Activated naive CD4-positive, alpha-beta T cell treated with anti-CD3 and anti-CD28 coated beads for 36 hours (primary cell): ENCODE measurements at places on chromosomes 2 and 18. TPM values are rescaled to one million over a fixed set of nuclear protein-coding genes. Genes with fewer than 3 reads are reported as not detected.

GRCh38 chr2:54382601-54383000 lies 73.5 kb upstream of the SPTBN1 start:
- no peak for DNase-seq

DNA sequence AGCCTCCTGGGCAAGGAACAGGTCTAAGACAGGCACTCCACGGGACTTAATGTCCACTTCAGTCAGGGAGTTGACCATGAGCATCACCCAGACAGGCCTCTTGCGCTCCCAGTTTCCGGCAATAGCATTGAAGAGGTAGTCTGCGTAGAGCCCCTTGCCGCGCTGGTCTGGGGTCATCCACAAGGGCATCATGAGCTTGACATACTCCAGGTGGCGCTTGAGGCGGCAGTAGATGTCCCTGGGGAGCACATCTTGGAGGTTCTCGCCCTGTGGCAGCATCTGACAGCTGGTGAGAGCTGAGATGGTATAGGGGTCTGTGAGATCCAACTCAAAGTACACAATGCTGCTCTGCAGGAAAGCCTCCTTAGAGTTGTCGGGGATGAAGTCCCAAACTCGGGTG lies 10.6 kb downstream of the TRABD2A start:
- DNase-seq: no peak

DNA sequence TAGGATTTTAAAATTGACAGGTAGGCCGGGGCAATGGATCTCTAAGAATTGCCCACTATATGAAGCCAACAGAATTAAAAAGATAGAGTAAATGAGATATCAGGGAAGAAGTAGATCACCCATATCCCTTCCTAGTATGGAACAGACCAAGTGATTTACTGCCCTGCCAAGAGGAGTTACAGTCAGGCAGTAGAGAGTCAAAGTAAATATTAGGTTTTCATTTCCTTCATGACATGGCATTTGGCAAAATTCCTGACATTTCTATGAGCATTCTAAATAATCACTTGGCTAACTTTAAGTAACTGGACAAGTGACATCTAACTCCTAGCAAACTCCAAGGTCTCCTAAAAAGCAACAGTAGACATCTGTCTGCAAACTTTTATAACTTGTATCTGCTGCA lies 33.5 kb downstream of the GALNT5 start:
- no peak for DNase-seq

GRCh38 chr18:30406728-30407127 lies 635.8 kb downstream of the DSC3 start:
- DNase-seq: no peak

GRCh38 chr2:235143789-235144188 lies 192.0 kb downstream of the SH3BP4 start:
- no peak for DNase-seq

- no peak for DNase-seq
Measured at GRCh38 chr18:11561293-11561692, 48.1 kb upstream of the SLC35G4 start.

DNA sequence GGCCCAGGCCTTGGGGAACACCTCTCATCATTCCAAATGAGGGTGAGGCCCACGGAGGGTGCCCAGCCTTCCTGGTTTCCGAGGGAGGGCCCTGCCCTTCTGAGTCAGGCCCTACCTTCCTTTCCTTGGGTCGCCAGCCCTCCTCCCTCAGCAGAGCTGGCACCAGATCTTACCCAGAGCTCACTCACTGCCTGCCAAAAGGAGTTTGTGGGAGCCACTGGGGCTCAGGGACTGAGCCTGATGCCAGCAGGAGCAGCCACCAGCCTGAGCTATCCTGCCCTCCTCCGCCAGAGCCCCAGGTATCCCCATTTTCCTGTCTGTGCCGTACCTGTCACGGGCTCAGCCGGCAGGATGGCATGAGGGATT lies 64.1 kb downstream of the NRP2 start:
- no peak for DNase-seq

GRCh38 chr18:42920621-42921020 lies 194.9 kb downstream of the RIT2 start:
- DNase-seq: no peak

DNA sequence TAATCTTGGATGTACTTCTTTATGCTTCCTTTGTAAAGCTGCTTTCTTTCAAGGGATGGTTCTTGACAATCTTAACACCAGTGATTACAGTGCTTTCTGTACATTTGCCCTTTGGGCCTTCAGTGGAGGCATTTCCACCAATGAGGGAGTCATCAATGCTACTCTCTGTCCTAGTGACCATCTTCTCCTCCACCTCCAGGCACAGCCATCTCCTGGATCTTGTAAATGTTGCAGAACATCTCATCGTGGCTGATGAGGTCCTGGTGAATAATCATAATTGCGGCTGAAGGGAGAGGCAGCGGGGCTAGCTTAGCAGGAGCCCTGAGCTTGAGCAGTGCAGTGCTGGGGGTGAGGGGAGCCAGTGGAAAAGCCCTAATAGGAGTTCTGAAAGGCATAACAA lies 32.5 kb downstream of the IDH1 start:
- no peak for DNase-seq

- DNase-seq: no peak
Measured at GRCh38 chr18:23664674-23665073, 2.0 kb upstream of the ANKRD29 start.

DNA sequence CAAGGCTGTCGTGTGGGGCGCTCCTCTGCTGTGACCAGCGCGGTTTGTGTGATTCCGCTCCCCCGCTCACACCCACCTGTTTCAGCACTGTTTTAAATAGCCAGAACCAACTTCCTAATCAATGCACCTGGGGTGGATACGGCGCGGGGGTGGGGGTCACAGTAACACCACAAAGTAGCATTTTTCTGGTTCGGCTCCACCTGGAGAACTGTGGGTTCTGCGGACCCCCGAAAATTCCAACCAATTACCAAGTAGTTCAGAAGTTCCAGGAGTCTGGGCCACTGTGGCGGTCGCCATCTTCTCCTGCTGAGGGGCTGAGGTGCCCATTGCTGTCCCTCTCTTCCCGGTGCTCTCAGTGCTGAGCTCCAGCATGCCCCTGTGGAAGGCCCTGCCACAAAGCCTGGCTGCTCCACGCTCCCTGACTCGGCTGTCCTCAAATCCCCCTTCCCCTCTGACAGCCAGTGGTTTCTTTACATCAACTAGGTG lies 79.4 kb downstream of the GFPT1 start:
- DNase-seq: no peak

DNA sequence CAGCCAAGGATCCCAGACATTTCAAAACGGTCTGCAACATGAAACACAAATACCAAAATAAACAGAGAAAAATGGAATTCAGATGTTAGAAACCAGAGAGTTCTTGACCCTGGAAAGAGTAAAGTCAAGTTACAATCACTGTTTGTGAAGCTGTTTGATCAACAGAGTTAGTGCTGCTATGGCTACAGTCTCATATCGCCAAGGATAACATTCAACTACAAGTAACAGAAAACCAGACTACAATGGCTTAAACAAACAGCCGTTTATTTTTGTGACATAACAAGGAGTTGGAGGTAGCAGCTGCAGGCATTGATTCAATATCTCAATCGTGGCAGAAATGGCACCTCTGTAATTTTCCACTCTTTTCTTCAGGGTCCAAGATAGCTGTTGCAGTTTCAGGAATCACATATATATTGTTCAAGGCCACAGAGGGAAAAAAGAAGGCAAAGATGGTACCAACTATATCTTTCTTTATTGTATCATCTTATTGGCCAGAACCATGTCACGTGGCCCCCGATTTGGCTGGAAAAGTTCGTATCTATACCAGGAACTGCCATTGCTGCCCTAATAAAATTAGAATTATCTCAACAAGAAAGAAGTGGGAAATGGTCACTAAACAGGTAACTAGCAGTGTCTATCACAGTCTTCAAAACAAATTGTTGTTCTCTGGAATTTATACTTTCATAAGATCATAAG lies 17.7 kb upstream of the HNRNPLL start:
- DNase-seq: no peak

GRCh38 chr2:175008801-175009495 lies 3.8 kb upstream of the CHN1 start:
- DNase-seq: no peak

- DNase-seq: no peak
Measured at GRCh38 chr2:50782543-50782942, 249.4 kb downstream of the NRXN1 start.

RAB6C gene
- not detected for total RNA-seq

SLC23A3 gene
- 0.95 TPM for total RNA-seq

CCL20 gene
- 13.1 TPM for total RNA-seq

LYG2 gene
- not detected for total RNA-seq
